ENCODE measurements at places on chromosomes 13 and 19.

DNA sequence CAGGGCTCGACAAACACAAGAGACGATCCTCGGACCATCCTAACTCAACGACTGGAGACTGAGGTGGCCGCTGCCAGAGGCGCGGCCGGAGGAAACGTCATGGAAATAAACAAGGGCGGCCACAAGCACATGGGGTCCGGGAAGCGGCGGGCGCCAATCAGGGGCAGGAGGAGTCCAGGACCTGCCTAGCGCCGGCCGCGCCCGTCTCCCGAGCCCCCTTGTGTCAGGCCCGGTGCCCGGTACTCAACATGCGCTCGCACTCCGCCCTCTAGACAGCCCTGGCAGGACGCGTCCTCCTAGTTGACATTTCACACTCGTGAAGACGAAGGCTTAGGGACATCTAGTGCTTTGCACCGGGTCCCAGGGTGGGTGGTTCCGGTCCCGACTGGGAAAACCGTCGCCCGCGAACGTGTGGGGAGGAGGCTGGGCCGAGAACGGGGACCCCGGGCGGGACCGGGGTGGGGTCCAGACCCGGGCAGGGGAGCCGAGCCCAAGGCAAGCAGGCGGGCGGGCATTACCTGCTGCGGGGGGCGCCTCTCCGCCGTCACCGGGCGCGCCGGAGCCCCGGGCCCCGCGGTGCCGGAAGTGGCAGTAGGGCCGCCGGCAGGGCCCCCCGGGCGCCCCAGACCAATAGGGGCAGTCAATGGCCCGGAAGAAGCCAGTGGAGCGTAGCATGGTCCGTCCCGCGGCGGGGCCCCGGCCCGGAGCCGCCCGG lies 442 bp downstream of the REXO1 start:
- peak; percentile 78 for DNase-seq

DNA sequence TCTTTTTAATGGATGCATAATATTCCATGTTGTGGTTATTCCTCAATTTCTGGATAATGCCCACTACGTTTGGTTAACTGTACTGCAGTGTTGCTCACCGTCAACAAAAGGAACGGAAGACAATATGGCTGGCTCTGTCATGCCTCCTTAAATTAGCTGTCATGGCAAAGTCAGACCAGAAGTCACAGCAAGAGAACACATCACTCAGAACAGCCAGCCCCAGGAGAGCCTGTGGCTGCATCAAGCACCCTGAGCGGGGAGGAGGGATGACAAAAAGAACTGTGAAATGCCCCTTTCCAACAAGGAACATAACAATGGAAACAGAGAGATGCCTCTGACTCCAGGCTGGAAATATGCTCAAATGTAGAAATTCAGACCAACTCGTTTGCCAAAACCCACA lies 366.0 kb upstream of the ZNF507 start:
- no peak for DNase-seq

GRCh38 chr19:21838646-21839045 lies 2.7 kb upstream of the ZNF43 start:
- no peak for DNase-seq

- no peak for DNase-seq
Observed at GRCh38 chr13:21291840-21292239, 115.4 kb downstream of the MRPL57 start.

DNA sequence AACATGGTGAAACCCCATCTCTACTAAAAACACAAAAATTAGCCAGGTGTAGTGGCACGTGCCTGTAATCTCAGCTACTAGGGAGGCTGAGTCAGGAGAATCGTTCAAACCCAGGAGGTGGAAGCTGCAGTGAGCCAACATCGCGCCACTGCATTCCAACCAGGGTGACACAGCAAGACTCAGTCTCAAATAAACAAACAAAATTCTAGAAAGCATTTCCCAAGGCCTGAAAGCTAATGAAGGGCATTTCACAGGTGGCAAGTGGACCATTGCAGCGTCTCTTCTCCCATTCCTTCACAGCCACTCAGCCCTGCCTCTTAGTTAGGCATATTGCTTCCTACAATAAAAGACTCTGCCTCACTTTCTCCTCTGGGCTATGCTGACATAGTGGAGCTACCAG lies 13.5 kb upstream of the RXFP2 start:
- DNase-seq, result no peak

DNA sequence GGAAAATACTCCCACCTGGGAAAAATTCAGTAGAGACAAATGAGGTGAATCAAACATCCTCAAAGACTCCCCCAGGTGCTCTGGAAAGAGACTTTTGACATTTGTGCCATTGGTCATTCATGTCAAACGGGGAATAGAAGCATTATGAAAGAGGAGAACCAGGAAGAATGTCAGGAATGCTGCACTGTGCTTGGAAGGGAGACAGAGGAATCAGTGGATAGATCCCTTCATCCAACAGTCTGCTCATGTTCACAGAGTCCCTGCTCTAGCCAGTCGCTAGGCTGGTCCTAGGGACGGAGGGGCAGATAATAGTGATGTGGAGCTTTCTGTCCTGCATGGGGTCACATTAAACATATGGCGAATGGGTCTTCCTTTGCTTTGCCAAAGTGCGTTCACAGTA lies 384.4 kb downstream of the FGF9 start:
- no peak for DNase-seq

DNA sequence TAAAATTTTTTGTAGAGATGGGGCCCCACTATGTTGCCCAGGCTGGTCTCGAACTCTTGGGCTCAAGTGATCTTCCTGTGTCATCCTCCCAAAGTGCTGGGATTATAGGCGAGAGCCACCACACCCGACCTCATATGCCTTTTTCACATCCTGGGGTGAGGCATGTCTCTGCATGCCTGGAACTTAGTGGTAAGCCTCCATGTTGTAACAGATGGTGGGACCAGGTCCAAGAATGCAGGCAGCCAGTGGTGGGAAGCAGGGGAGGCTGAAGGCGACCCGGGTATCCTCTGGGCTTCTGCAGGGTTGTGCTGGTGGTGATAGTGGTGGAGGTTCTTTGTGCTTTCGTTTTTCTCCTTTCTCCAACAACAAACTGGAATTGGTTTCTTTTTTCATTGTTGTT lies 30.1 kb upstream of the CCDC124 start:
- peak; percentile 40 for DNase-seq

- DNase-seq, result peak; percentile 83
Observed at GRCh38 chr19:3852614-3853254, 16.1 kb downstream of the ZFR2 start.

GRCh38 chr19:10112895-10113591 lies 1.6 kb downstream of the P2RY11 start:
- DNase-seq, result peak; percentile 59

DNA sequence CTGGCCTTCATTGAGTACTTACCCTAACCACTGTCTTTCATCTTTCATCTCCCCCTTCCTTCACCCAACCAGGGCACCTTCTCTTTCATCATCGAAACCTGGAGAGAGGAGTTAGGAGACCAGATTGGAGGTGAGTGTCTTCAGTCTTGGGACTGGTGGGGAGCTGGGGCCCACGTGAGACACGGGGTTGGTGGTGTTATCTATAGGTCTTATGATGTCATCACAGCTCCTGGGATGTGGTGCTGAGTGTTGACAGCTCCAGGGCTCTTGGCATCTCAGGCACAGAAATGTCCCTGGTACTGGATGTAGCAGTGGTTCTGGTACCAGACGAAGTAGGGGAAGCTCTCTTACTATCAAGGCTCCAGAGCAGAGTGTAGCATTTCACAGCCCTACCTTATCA lies 1.8 kb downstream of the DLL3 start:
- no peak for DNase-seq

DNA sequence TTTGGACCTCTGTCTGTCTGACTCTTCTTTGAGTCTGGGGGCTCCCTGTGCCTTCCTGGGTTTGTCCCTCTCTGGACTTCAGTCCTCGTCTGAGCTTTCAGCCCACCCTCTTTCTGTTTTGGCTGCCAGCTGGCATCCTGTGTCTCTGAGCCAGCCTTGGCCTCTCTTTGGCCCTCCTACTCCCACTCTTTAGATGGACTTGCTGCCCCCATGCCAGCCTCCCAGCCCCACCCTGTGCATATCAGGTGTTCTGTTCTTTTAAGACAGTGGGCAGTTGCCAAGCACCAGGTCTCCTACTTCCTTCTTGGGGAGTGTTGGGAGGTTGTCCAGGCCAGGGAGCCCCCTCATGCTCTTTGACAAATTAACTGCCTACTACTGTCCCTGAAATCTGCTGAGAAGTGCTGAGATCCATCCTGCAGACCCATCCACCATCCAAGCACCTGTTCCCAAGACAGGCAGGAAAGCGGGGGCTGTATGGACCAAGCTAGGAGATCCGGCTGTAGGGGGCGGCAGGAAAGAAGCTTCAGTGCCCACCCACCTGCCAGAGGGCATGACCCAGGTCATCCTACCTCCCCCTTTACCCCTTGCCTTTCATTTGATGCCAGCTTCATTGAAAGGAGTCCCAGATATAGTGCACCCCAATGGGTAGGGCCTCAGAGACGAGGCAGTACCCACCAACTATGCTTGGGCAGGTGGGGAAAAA lies 9.6 kb downstream of the CIC start:
- no peak for DNase-seq

GRCh38 chr13:49693191-49693733 lies 2.0 kb upstream of the EBPL start:
- no peak for DNase-seq

DNA sequence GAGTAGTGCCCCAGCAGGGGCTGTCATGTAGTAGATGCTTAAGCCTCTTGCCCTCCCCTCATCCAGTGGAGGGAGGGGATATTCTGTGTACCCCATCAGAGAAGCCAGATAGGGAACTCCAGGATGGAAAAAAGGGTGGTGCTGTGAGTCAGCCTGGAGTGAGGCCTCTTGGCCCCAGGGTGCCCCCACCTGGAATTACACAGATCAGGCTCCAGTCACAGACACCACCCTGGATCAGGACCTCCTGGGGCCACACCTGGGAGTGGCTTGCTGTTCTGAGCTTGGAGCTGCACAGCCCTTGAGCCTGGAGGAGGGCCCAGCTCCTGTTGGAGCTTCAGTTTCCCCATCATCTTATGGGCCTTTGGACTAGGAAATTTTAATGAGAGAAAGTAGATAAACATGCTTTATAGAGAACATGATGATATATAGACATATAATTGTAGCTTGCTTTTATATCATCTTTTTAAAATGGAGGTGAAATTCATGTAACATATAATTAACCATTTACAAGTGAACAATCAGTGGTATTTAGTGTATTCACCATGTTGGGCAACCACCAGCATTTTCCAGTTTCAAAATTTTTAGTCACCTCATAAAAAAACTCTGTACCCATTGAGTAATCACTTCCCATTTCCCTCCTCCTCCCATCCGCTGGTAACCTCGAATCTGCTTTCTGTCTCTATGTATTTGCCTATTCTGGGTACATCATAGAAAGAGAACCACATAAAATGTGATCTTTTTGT lies 24.6 kb downstream of the CYP4F22 start:
- no peak for DNase-seq

GRCh38 chr13:112635323-112635722 lies 47.4 kb upstream of the TUBGCP3 start:
- no peak for DNase-seq

DNA sequence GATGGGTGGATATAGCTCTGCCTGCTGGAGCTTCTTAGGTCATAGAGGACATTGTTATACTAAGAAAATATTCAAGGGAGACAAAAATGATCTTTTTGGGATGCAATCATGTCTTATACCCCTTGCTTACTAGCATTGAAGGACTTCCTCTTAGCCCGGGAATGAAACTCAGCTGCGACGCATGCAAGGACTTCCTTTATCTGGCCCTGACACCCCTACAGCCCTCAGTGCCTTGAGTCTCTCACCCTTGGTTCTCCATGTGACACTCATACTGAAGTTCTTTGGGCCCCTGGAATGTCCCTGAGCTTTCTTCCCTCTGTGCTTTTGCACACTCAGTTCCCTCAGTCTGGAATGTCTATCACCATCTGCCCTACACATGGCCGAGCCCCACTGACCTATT lies 72.5 kb upstream of the MTIF3 start:
- no peak for DNase-seq

DNA sequence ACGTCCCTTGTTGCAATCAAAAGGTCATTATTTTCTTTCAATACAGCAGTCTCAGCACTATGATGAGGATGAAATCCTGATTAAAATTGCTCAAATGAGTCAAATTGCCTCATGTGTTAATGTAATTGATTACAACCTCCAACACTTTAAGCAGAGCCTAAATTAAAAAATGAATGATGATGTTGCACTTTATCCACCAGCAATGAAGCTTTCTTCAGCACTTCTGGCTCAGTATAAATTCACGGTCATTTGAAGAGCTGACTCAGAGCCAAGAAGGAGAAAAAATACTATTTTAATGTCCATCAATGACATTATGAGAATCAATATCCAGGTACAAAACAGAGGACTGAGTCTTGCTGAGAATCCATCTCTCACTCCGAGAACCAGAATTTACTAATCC lies 792.6 kb upstream of the ATXN8OS start:
- DNase-seq, result no peak

GRCh38 chr13:24821207-24821606 lies 57.2 kb downstream of the RNF17 start:
- no peak for DNase-seq

DNA sequence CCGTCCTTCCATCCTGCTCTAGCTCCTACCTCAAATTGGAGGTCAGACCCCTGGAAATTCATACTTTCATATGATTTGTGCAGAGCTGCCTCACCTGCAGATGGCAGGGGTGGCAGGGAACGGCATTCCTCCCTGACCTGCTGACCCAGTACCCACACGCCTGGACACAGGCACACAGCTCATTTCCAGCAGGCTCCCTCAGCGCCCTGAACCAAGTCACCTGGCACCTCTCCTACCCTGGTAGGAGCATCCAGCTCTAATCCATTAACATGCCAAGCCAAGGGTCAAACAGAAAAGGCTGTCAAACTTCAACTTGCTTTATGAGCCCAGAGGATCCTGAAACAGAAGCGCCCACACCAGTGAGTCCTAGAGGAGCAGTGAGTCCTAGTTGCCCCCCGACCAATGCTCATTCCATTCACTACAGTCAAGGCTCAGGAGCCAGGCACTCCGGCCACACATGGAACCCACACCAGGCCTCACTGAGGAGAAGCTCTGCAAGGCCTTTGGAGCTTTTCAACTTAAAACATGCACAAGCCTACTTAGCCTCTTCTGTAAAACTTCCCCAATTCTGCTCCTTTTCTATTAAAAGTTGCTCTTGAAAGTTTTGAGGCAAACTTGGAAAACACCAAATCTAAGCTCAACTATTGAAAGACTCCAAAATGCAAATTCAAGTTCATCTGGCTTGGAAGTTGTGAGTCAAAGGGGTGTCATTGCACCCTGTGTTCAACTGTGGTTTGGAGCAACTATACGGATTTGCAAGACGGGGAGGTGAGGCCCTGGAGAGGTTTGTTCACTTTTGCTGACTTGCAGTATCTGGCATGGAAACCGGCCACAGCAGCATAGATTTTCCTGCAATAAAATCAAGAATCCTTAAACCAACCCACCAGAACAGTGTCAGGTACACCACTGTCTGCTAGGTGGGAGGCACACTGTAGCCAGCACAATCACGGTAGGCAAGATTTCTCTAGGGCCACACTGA lies 96.7 kb downstream of the CRYL1 start:
- no peak for DNase-seq

GRCh38 chr13:88754141-88754540 lies 1083.0 kb downstream of the SLITRK5 start:
- DNase-seq, result no peak
